ENCODE measurements at places on chromosomes 16 and 17. TPM values are rescaled to one million over a fixed set of nuclear protein-coding genes. Genes with fewer than 3 reads are reported as not detected.
A peak's percentile ranks its signal among the peaks of the same experiment; 100 is the strongest.

KRTAP3-2 gene
- polyA plus RNA-seq = 0.72 TPM

DNA sequence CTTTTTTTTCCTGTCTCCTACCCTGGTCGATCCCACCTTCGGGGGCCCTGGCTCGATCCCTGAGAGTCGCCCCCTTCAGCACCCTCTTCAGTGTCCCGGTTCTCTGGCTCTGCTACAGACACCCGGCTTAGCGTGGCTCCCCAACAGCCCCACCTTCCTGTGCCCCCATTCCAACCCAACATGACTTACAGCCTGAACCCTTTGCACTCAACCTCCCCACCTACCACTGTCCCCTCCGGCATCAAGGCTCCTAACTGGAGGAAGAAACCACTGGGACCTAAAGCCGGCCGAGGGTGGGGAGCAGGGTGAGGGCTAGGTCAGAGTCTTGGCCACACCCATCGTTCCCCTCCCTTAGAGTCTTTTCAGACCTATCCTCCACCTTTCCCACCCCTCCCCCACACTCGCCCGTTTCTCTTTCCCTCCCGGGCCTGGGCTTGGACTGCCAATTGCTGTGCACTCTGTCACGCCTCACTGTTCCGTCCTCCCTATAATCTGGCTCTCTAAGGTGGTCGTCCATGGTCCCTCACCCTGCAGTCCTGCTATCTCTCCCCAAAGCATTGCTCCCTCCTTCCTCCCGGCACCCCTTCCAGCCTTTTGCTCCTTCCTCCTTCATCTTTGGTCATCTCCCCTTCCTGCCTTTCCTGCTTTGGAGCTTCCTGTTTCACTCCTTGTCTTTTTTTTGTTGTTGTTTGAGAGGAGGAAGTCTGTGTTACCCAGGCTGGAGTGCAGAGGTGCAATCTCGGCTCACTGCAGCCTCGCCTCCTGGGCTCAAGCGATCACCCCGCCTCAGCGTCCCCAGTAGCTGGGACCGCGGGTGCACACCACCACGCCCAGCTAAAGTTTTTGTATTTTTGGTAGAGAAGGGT, 890 bp upstream of the CLDN7 start:
- DNase-seq = no peak

GRCh38 chr16:4064950-4065352, 51.3 kb downstream of the ADCY9 start:
- no peak for DNase-seq

GRCh38 chr16:66901626-66902025, 17.1 kb downstream of the CDH16 start:
- DNase-seq = no peak

- DNase-seq = peak; percentile 92
Observed at GRCh38 chr16:83903751-83904150, 4.8 kb downstream of the MLYCD start.

GRCh38 chr17:50641357-50641756, 6.7 kb downstream of the ABCC3 start:
- no peak for DNase-seq

- DNase-seq = no peak
Observed at GRCh38 chr17:75707079-75707571, 14.1 kb upstream of the ITGB4 start.

DNA sequence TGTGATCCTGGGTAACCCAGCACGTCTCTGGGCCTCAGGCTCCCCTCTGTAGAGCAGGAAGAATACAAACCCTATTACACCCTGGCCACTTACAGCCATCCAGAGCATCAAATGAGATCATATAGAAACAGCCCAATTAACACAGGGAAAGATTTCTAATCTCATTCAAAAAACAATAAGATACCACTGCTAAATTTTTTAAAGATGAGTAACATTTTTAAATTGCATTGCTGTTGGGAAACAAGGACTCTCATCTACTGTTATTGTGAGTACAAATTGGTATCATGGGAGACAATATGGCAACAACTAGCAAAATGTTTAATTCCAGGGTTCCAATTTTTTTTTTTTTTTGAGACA, 41.1 kb downstream of the SRL start:
- DNase-seq = no peak

DNA sequence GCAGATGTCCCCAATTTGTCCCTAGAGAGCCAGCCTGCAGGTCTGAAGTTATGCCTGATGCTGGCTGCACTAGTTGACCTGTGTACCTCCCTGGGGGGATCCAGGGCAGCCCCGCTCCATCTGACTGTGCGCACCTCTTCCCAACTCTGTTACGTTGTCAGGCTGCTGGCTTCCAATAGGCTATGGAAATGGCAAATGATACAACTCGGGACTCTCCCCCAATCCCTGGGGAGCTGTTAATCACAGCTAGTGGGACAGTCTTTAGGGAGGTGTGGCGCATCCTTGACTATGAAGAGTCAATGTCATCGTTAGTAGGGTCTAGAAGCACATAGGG, 30.1 kb downstream of the GPRC5B start:
- DNase-seq = no peak

EVI2A gene
- polyA plus RNA-seq = 1.7 TPM

GRCh38 chr16:48334325-48334724, 50.9 kb downstream of the SIAH1 start:
- no peak for DNase-seq

KRTAP4-5 gene
- not detected for polyA plus RNA-seq

- DNase-seq = no peak
Observed at GRCh38 chr16:70795296-70795912, 5.6 kb downstream of the VAC14 start.

DUS2 gene
- 13.2 TPM for polyA plus RNA-seq

GRCh38 chr17:19359856-19360255, 2.7 kb downstream of the B9D1 start:
- peak; percentile 4 for DNase-seq

DNA sequence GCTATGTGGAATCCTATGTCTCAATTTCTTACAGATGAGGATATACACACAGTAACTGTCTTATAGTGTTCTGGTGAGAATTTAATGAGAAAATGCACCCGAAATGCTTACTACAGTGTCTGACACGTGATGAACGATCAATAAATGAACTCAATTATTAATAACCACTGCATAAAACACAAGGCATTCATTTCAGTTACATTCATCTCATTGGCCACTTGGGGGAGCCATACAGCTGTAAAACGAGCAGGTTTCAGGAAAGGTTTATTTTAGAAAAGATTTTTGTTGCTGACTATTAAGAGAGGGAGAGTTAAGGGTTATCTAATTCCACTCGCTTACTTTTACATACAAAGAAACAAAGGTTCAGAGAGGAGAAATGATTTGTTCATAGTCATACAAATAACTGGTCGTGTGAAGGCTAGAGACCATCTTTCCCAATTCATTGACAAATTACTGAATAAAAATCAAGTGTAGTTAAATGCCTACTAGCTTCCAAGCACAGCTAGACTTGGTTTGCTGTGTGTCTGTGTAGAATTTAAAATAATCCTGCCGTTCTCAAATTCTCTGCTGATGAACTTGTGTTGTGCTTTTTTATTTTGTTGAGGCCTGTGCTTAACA, 160.1 kb downstream of the MAP2K4 start:
- DNase-seq = peak; percentile 73

- DNase-seq = no peak
Observed at GRCh38 chr16:11626657-11627291, 40.1 kb upstream of the LITAF start.

MYH8 gene
- 397 TPM for polyA plus RNA-seq
